Subcutaneous preadipocyte (primary cell): ENCODE measurements at places on chromosomes 6 and 20. TPM values are rescaled to one million over a fixed set of nuclear protein-coding genes. Genes with fewer than 3 reads are reported as not detected.

STMND1 gene
- total RNA-seq: not detected in 2 replicates

FERMT1 gene
- 17.2 and 17.3 TPM in 2 replicates for total RNA-seq

SLC17A9 gene
- 8.5 and 13.3 TPM in 2 replicates for total RNA-seq

RWDD2A gene
- 1.5 and 2.2 TPM in 2 replicates for total RNA-seq

MUCL3 gene
- total RNA-seq: not detected in 2 replicates

KCNK15 gene
- total RNA-seq: 1.4 and 3.3 TPM in 2 replicates

GPR63 gene
- total RNA-seq: 0.37 and 0.98 TPM in 2 replicates

NKAPL gene
- 0.73 and 1.6 TPM in 2 replicates for total RNA-seq

OXT gene
- 0.39 TPM in 1 of 2 replicates, not detected in the other for total RNA-seq

UFL1 gene
- 23.5 and 28.7 TPM in 2 replicates for total RNA-seq

TGM2 gene
- total RNA-seq: 2.9 and 5.3 TPM in 2 replicates

RING1 gene
- total RNA-seq: 21.7 and 24.2 TPM in 2 replicates

ADGRF5 gene
- 0.37 TPM in 1 of 2 replicates, not detected in the other for total RNA-seq

SIRPB2 gene
- total RNA-seq: not detected in 2 replicates

FAM217A gene
- total RNA-seq: not detected in 2 replicates

C6orf52 gene
- 0.59 and 1.1 TPM in 2 replicates for total RNA-seq

SCRT2 gene
- total RNA-seq: not detected in 2 replicates

RAE1 gene
- total RNA-seq: 19.5 and 25.8 TPM in 2 replicates

BTN1A1 gene
- total RNA-seq: under 0.01 and 0.20 TPM in 2 replicates

PLCB4 gene
- 0.78 and 1.5 TPM in 2 replicates for total RNA-seq

E2F1 gene
- total RNA-seq: 5.5 and 11.1 TPM in 2 replicates

HUS1B gene
- total RNA-seq: 0.59 and 1.1 TPM in 2 replicates

SLC26A8 gene
- under 0.01 TPM in 1 of 2 replicates, not detected in the other for total RNA-seq

PRR18 gene
- total RNA-seq: not detected in 2 replicates

GHRH gene
- total RNA-seq: not detected in 2 replicates

SYNJ2 gene
- 30.1 and 45.5 TPM in 2 replicates for total RNA-seq

TTK gene
- 22.4 and 42.4 TPM in 2 replicates for total RNA-seq

AVP gene
- not detected in 2 replicates for total RNA-seq

ZNF334 gene
- total RNA-seq: under 0.01 and 0.37 TPM in 2 replicates

BPIFB1 gene
- total RNA-seq: not detected in 2 replicates

HLA-DPB1 gene
- total RNA-seq: 1.8 and 10.2 TPM in 2 replicates

PDE7B gene
- 7.2 and 25.4 TPM in 2 replicates for total RNA-seq

MARCKS gene
- total RNA-seq: 43.0 and 92.5 TPM in 2 replicates
